ENCODE measurements at places on chromosomes 1 and 21. TPM values are rescaled to one million over a fixed set of nuclear protein-coding genes. Genes with fewer than 3 reads are reported as not detected.

DNA sequence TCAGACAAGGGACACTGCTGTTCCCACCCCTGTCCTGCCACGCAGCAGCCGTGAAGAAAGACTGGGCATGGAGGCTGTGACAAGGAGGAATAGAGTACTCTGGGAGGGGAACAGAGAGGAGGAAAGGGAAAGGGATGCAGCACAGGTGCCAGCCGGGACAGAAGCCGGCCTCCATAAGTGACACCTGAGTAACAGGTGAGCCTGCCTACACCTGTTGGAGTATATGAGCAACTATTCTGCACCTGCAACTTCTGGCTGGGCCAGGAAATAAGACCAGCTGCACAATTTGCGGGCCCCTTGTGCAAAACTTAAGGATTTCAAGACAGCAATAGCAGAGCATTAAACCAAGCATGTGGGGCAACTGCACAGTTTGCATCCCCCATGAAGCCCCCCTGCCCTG lies 72.5 kb upstream of the GOLT1A start:
- no peak for DNase-seq

GRCh38 chr1:241600496-241600901 lies 39.7 kb downstream of the CHML start:
- DNase-seq = no peak

- no peak for DNase-seq
These were observed 9.1 kb upstream of the ATAD3B start for GRCh38 chr1:1462318-1462966.

The NOS1AP gene
- 4.2 TPM for total RNA-seq

The UMODL1 gene
- total RNA-seq = not detected

The APH1A gene
- 63.1 TPM for total RNA-seq
